Articular chondrocyte of knee joint (primary cell): ENCODE measurements at places on chromosomes 2 and 18. TPM values are rescaled to one million over a fixed set of nuclear protein-coding genes. Genes with fewer than 3 reads are reported as not detected.

The SP5 gene
- total RNA-seq: not detected in 2 replicates

The SNED1 gene
- total RNA-seq: 52.8 and 59.3 TPM in 2 replicates

The TYMS gene
- 11.8 and 15.2 TPM in 2 replicates for total RNA-seq

The GPR35 gene
- total RNA-seq: 0.54 and 0.65 TPM in 2 replicates

The UNC80 gene
- not detected in 2 replicates for total RNA-seq

The VWA3B gene
- total RNA-seq: 0.11 TPM in 1 of 2 replicates, not detected in the other

The IL36G gene
- not detected in 2 replicates for total RNA-seq

The GATA6 gene
- total RNA-seq: 1.4 and 2.3 TPM in 2 replicates

The NOL4 gene
- not detected in 2 replicates for total RNA-seq

The MREG gene
- total RNA-seq: 4.8 and 6.0 TPM in 2 replicates
